ENCODE measurements at places on chromosomes 16 and 17. TPM values are rescaled to one million over a fixed set of nuclear protein-coding genes. Genes with fewer than 3 reads are reported as not detected.

DNA sequence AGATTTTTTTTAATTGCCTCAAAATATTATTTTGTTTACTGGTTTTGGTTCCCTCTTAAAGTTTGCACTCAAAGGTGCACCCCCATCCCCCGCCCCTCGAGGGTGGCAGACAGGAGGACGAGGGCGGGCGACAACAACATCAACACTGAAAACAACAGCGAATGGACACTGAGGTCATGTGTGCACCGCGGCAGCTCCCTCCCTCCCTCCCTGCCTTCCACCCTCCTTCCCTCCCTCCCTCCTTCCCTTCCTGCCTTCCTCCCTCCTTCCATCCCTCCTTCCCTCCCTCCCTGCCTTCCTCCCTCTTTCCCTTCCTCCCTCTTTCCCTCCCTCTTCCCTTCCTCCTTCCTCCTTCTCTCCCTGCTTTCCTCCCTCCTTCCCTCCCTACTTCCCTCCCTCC is 1.5 kb upstream of the OSGIN1 start:
- no peak for DNase-seq

- no peak for DNase-seq
These were observed 7.6 kb downstream of the CCDC57 start for GRCh38 chr17:82204831-82205719.

Gene ZNF205
- total RNA-seq, result 4.6 TPM

- no peak for DNase-seq
These were observed 35.6 kb downstream of the PRKCA start for GRCh38 chr17:66337866-66338485.

DNA sequence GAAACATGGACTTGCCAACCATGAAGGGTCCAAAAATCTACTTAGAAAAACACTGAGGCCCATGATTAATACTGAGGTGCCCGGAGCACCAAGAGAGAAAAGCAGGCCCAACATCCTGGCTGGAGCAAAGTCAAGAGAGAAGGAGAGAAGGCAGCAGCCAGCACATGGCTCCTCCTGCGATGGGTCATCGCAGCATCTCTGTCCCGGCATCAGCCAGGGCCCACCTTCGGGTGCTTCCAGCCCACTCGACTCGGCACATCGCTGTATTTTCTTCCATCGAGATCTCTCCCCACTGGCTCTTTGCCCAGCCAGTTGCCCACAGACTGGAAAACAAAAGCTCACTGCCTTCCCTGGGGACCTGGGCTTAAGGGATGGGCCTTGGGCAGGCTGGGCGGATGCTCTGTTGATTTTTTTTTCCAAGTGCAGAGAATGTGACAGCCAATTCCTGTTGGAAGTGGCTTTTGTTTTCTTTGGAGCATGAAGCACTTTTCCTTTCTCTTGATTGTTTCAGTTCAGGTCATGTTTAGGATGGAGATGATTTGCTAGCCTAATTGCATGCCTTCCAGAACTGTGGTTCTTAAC is 58.1 kb downstream of the CYB5B start:
- no peak for DNase-seq

- DNase-seq, result no peak
These were observed 1000.9 kb upstream of the RBFOX1 start for GRCh38 chr16:6331770-6332169.

GRCh38 chr17:34356194-34356593 is at the start of gene CCL13:
CCL13 (plus strand) TSS chr17:34356480; CDS start chr17:34356527, 47 bp downstream.
- DNase-seq, result no peak

Gene SPAG9
- total RNA-seq, result 37.3 TPM

- no peak for DNase-seq
These were observed 14.2 kb downstream of the SAMD14 start for GRCh38 chr17:50115756-50116155.

DNA sequence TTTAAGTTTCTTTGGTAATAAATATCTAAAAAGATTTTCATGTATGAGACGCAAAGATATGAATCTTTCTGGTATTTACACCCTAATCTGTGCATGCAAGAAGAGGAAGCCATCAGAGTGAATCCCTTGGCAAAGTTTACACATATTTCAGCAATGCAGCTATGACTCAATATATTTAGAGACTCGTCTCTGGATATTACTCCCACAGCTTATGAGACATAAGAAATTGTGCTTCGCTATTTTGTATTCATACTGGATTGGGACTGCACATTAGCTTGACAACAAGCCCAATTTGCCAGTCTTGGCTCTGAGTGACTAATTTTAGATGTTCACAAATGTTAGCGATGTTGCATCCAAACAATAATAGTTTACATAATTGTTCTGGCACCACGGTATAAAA is 532.0 kb downstream of the CDH11 start:
- DNase-seq, result no peak

DNA sequence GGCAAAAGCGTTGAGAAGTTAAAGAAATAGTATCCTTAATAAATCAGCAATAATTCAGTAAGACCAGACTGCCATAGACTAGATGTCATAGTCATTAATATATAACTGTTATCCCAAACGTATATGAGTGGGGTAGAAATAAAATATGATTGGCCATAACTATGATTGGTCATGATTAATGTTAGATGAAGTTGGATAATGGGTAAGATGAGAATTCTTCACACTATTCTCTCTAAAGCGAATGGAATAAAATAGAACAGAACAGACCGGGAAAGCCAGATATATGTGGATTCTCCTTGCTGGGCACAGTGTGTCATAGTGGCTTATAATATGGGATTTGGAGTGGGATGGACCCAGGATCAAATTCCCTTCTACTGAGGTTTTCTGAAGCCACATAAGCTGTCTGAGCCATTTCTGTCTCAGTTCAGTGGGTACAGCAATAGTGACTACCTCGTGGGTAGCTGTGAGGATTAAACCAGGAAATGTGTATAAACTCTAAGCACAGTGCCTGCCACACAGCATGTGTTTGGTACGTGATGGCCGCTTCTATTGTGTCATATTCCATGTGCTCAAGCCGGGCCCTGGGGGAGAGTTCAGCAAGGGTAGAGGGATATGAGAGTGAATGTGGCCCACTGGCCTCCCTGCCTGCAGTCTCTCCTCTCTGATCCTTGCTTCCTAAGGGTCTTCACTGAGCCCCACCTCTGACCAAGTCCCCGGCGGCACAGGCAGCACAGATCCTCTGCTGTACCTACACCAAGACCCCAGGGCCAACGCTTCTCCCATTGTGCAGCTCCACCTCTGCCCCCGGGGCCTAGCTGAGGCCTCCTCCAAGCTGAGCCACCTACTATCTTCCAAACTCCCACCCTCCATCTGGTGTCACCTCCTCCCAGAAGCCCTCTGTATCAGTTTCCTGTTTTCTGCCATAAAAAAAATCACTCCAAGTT is 3.7 kb downstream of the CETP start:
- no peak for DNase-seq

- DNase-seq, result no peak
These were observed 15.4 kb upstream of the HOXB9 start for GRCh38 chr17:48641541-48642058.
